Head of caudate nucleus (tissue), 42 donors: ENCODE measurements at places on chromosomes 6 and 20.
A peak's percentile ranks its signal among the peaks of the same experiment; 100 is the strongest.

- DNase-seq, result no peak
These were observed 63.8 kb downstream of the TNFRSF21 start for GRCh38 chr6:47245745-47246371.

GRCh38 chr6:132466952-132467351, 46.0 kb downstream of the STX7 start:
- no peak for DNase-seq

- DNase-seq, result no peak
These were observed 3.5 kb downstream of the NUP153 start for GRCh38 chr6:17703256-17703694.

DNA sequence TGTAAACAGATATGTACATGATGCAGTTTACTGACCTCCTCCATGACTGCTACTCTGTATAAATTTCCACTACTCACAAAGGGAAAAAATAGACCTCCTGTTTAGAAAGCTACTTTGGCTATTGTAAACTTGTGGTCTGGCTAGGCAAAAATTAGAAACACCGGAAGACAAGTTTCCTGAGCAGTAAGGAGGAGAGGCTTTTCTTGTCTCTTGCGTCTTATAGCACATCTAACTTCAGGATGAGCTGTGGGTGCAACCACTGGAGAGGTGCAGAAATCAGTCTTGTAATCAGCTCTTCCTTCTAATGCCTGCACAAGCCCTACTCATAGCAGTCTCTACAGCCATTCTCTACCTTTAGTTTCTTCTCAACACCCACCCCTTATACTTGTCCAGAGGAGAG, 296.5 kb upstream of the SLC35B3 start:
- DNase-seq, result no peak

GRCh38 chr6:101393251-101393828, at the start of gene GRIK2:
GRIK2 (plus strand) TSS chr6:101393708.
- peak; percentile 79 for DNase-seq
